ENCODE measurements at places on chromosomes 7 and 10.

DNA sequence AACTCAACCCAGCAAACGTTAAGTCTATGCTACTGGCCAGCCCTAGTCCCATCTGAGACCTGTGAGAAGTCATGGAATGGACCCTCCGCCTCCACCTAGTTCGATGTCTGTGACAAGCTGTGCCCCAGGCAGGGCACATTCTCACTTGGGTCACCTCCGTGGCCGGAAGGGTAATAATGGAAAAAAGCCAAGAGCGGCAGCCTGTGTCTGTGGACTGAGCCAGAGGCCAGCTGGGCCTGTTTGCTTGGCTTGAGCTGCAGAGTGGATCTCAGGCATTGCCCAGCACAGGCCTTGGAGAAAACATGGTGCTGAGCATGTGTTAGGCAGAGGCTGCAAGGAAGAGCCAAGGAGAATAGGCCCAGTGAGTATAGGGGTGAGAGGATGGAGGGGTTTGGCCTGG lies 97.8 kb downstream of the GALNT17 start:
- DNase-seq: no peak
- H3K27me3 ChIP-seq: no peaks in the 10 kb centered on the region
- H3K4me3 ChIP-seq: no peak overlapping the region
- no peaks in the 10 kb centered on the region for H3K4me1 ChIP-seq
- no peak overlapping the region for H3K27ac ChIP-seq

GRCh38 chr10:90842725-90843124 lies 15.1 kb downstream of the HTR7 start:
- no peaks in the 10 kb centered on the region for H3K4me1 ChIP-seq
- no peak overlapping the region for H3K27ac ChIP-seq
- no peaks in the 10 kb centered on the region for H3K27me3 ChIP-seq

DNA sequence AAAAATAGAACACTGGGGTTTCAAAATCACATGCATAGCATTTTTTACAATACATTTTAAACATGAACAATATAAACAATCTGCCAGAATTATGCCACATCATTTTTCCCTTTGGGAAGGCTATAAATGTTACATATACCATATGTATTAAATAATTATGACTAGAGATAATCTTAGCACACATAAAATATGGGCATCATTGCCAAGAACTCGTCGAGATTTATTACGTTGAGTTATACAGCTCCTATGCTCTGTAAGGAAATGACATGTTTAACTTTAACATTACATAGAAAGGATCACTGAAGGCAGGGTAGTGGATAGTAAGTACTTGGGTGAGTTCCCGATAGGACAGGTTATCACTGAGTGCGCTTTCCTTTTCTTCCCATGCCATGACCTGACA lies 267.8 kb downstream of the PARD3 start:
- DNase-seq: no peak
- no peaks in the 10 kb centered on the region for H3K27me3 ChIP-seq
- no peak overlapping the region for H3K27ac ChIP-seq

DNA sequence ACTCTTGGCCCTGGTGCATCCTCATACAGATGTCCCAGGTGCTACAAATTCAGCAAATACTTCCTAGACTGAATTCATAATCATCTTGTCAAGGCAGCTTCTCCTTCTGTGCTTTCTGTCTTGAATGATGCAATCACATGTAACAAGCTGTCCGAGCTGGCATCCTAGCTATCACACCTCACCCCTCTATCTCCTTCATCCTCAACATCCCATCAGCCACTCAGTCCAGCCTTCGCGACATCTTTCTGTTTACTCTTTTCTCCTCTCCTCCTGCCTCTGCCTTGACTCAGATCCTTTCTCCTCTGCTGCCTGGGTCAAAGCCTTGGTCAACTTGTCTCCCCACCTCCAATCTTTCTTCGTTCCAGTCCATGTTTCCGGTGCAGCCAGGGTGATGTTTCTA lies 240.4 kb upstream of the CELF2 start:
- DNase-seq: no peak
- no peaks in the 10 kb centered on the region for H3K27me3 ChIP-seq
- no peak overlapping the region for H3K4me3 ChIP-seq
- no peaks in the 10 kb centered on the region for H3K36me3 ChIP-seq

DNA sequence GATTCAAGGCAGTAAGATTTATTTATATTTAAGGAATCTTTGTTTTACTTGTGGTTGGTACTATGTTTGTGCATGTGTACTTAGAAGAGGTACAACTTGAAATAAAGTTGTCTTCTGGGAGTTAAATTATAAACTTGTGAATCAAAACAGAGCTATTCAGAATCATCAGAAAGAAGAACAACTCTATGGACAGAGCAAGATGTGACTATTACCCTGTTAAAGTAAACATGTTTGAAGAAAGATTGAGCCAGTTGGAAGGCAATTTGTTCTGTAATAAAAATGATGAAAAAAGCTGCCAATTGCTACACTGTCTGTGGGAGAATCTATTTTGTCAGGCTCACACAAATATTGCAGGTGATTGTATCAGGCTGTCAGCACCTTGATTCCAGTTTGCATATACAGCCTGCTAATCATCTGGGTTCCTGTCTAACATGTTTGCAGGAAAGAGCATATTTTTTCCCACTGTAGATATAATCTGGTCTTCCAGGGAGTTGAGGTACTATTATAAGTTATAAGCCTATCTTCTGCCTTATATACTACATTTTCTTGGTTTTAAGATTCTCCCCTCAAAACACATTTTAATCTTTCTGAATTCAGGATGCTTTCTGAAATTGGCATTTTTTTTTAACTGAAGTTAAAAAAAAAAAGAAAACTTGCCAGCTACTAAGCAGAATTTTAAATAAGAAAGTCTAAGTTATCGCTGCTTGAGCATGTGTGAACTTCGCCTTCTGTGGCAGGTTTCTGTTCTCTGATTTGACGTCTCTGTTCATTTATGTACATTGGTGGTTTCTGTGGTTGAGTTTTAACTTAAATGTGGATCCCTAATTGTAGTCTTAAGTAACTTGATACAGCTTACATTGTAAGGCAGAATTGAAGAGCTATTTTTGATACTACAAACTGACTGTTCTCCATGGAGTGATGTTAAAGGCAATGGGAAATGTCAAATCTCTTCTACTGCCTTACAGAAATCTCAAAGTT lies 46.0 kb downstream of the ZNRF2 start:
- H3K36me3 ChIP-seq: no peaks in the 10 kb centered on the region
- peak overlapping the region; percentile 43 for H3K27ac ChIP-seq
- no peak overlapping the region for H3K4me3 ChIP-seq
- DNase-seq: no peak

DNA sequence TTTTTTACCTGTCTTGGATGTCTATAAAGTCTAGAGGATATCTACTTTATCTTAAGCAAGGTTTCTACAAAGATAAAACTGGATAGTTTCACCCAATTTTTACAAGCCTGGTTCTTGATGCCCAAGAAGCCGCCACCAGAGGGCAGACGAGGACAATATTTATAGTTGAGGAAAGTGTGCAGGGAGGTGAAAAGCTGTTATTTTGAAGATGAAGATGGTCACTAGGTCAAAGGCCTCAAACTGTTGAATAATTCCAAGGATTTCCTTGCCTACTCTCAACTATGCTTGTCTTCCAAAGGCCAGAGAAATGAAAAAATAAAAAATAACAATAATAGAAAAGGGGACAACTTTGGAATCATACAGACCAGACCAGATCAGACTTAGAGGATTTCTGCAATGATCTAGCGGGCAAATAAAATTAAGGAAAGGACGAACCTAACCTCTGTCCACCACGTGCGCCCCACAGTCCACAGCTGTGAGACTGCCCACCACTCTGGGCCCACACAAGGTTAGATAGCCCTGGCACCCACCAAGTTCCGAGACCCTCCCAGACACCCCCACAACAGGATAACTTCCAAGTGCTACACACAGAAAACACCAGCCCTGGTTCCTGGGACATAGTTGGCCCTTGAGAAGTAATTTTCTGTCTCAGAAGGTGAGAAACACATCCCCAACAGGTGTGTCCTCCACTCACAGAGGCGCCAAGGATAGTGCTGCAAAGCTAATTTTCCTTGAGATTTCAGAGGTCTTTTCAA lies 2.8 kb downstream of the PKD1L1 start:
- DNase-seq: peak; percentile 72
- H3K27me3 ChIP-seq: no peaks in the 10 kb centered on the region
- no peaks in the 10 kb centered on the region for H3K36me3 ChIP-seq
- H3K4me1 ChIP-seq: no peaks in the 10 kb centered on the region

- H3K27me3 ChIP-seq: no peaks in the 10 kb centered on the region
- H3K27ac ChIP-seq: no peak overlapping the region
- H3K36me3 ChIP-seq: no peaks in the 10 kb centered on the region
- H3K4me1 ChIP-seq: no peaks in the 10 kb centered on the region
- DNase-seq: no peak
Observed at GRCh38 chr10:4781955-4782354, 44.1 kb upstream of the AKR1E2 start.

DNA sequence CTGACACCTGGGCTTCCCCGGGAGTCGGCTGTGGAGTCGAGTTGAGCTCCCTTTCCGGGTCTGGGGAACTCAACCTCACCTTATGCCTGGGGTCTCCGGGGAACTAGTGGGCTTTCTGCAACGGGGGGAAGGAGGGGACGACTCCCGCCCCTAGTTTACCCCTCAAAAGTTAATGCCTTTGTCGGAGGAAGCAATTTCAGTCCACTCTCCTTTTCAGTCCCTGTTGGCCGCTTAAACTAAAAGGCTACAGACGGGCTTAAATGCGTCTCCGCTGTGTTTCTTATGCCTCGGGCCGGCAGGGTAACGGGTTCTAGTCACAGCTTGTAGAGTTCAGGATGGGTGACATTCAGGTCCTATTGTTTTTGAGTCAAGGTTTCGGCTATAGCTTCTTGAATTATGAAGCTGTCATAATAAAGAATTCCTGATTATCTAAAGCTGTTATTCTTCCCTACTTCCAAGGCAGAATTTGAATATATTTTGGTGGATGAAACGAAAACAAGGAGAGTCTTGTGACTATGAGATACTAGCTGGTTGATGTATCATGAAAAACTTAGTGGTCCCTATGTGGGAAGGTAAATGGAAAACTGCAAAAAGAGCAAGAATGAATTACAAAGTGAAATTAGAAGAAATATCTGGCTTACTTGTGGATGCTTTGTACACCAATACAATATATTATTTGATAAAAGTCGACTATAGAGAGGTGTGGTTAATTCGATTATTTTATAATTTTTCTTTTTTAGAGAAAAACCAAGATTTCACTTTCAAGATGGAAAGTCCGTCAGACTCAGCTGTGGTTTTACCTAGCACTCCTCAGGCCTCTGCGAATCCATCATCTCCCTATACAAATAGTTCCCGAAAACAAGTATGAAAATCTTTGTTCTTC lies 495 bp downstream of the SFR1 start:
- H3K4me1 ChIP-seq: no peaks in the 10 kb centered on the region
- peak overlapping the region; percentile 80 for H3K4me3 ChIP-seq
- no peaks in the 10 kb centered on the region for H3K27me3 ChIP-seq
- DNase-seq: no peak
- H3K27ac ChIP-seq: peak overlapping the region; percentile 99

DNA sequence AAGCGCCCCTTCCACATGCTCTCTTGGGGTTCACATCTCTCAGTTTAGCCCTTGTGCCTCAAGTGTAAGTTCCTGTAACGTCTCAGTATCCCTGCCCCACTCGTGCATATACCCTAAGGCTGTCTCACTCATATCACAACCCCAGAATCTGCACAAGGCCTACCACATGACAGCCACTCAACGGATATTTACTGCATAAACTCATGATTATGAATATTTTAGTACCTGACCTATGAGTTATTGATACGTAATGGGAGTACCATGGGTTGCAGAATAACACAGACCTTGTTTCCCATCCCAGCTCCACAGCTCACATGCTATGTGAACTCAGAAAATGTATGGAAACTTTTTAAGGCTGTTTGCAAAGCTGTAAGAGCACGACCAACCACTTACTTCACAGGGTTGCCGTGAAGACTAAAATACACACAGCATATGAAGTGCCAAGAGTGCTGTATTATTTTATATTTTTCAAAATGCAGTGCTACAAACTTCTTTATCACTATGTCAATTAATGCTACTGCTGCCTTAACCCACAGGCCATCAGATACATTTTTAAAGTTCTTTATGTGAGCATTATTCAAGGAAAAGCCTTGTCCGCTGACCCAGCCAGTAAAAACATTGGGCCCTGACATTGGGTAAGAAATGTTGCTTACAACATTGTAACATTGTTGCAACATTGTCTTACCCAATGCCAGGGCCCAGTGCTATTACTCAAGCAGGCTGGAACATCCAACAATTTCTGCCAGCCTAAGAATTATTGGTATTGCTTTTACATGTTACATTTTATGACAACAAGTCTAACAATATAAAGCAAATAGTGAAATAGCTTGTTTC lies 97.2 kb downstream of the JAZF1 start:
- no peak overlapping the region for H3K4me3 ChIP-seq
- H3K4me1 ChIP-seq: peaks cover 5% of the 10 kb centered on the region
- H3K27ac ChIP-seq: peak overlapping the region; percentile 17
- no peaks in the 10 kb centered on the region for H3K36me3 ChIP-seq
- no peaks in the 10 kb centered on the region for H3K27me3 ChIP-seq

- H3K27ac ChIP-seq: no peak overlapping the region
- H3K36me3 ChIP-seq: no peaks in the 10 kb centered on the region
- no peak for DNase-seq
- no peaks in the 10 kb centered on the region for H3K27me3 ChIP-seq
- H3K4me1 ChIP-seq: no peaks in the 10 kb centered on the region
Observed at GRCh38 chr10:120511165-120511564, 54.1 kb downstream of the PLPP4 start.

DNA sequence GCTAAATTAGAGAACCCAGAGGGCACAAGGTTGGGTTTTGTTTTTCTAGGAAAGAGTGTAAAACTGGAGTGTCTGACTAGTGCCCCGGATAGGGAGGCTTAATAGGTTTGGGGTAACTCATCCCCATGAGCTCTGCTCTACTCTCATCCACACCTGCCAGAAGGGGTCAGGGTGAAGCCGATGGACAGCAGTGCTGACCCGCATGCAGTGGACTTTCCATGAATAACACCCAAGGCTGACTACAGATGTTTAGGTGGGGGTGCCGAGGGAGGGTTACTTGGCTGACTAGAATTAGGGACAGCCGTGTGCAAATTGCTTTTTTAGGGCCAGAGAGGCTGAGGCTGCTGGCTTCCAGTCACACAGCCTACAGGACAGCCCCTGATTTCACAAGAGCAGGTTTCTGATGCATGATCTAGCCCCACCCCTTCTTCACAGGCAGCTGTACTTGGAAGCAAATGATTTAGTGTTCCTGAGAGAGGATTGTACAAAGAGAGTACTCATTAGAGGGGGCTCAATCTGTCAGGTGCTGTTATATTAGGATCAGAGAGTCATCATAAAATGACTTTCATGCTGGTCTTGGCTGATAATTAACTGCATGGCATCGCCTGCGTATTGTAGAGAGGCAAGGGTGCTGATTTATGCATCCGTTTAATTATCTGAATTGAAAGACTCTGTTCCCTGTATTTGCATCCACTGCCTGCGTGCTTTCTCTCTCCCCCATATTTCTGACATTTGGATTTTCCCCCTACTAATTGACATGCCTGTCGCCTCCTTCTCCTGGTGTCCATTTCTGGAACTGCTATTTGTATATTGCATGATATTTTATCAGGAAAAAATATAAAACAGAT lies 9.5 kb downstream of the INHBA start:
- no peaks in the 10 kb centered on the region for H3K4me1 ChIP-seq
- no peaks in the 10 kb centered on the region for H3K36me3 ChIP-seq
- no peak overlapping the region for H3K4me3 ChIP-seq

GRCh38 chr7:45219130-45219529 lies 61.5 kb downstream of the RAMP3 start:
- no peaks in the 10 kb centered on the region for H3K4me1 ChIP-seq
- no peaks in the 10 kb centered on the region for H3K36me3 ChIP-seq
- no peak overlapping the region for H3K4me3 ChIP-seq
- H3K27ac ChIP-seq: no peak overlapping the region

Measured in uterus (tissue), 4 donors.